ENCODE measurements at places on chromosomes 16 and 17.

DNA sequence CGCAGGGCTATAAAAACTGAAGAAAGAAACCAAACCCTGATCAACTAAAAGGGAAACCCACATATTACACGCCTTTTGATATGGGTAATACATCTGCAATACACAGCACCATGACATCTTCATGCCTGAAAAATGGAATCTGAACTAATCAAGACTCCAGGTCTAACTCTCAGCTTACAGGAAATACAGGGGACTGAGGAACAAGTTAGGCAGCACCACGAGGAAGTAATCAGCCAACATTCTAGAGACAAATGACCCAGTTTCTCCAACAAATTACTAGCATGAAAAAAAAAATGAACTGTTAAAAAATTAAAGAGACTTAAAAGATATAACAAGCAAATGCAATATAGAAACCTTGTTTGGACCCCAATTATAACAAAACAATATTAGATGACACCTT lies 9.1 kb downstream of the SLC39A11 start:
- no peak for DNase-seq

DNA sequence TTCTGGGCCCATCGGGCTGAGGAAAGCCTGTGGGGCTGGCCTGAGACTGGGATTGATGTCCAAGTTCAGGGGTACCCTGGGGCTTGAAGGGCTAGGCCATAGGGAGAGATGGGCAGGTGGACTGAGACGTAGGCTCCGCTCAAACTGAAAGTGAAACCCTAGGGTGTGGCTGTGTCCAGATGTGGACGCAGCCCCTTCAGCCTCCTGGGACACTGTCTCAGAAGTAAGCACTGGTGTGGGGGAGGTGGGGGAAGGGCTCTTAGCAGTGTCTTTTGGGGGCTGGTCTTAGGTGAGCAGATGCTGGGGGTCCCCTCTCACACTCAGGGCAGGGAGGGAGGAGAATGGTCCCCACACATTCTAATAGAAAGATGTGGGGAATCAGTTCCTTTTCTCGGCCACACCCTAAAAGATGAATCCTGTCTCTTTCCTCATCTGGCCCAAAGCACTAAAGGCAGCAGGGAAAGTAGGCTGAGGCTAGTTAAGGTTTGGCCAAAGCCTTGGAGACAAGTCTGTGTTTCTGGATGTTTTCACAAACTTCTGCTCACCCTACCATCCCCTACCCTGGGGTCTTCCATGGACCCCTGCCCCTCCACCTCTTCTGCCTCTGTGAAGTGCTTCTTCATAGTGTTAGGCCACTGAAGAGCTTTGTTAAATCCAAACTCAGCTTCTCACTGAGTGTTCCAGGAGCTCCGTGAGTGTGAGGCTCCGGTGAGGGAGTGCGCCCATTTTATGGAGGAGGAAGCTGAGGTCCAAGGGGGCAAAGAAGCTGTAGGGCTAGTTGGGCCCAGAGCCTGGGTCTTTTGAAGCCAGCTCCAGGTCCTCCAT lies 5.6 kb downstream of the FMNL1 start:
- DNase-seq = no peak

DNA sequence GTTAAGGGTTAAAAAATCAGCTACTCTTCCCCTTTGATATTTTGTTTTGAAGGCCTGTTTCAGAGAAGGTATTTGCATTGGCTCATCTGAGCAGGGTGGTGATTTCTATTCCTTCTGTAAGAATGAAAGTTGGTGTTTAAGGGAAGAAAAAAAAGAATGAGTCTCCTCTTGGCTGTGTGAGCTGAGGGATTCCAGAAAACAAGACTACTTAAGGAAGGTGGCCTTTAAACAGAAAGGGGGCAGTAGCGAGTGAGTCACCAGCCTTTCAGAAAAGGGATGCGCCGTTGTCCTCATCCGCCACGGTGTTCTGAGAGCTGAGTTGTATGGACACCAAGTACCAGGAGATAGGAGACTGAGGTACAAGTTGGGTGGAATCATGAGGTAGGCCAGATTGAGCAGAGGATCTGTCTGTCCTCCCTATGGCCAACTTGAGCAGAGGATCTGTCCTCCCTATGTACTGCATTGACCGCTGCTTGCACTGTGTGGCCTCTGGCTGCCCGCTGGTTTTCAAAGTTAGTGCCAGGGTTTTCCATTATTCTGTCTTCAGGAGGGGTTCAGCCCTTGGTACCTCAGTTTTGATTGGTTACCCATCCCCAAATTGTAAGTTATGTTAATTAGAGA lies 8.2 kb downstream of the PRKCA start:
- no peak for DNase-seq

DNA sequence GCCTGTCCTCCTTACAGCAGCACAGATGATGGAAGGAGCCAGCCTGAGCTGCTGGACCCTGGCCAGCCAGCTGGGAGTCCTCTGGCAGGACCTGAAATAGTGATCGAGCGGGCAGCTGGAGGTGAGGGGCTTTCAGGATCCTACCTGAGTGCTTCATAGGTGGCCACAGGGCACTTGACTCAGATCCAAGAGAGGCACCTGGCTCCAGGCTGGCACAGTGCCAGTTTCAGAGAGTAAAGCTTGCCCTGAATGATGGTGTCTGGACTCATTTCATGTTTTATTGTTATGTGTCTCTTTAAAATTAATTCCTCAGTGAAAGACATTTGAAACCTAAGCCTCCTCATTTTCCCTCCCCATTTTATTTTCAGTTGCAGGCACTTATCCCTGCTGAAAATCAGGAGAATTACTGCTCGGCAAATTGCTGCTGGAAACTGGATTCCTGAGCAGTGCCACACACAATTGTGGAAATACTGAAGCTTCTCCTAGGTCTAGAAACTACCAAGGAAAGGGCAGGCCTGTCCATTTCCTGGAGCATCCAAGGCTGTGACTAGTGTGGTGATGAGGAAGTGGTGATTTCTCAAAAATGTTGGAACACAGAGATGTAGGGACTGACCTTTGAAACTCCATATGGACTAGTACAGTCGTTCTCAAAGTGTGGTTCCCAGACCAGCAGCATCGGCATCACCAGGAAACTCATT lies 16.1 kb upstream of the ADAMTS18 start:
- DNase-seq = peak; percentile 92

GRCh38 chr16:68284847-68285246 lies 20.5 kb downstream of the SLC7A6 start:
- DNase-seq = no peak

DNA sequence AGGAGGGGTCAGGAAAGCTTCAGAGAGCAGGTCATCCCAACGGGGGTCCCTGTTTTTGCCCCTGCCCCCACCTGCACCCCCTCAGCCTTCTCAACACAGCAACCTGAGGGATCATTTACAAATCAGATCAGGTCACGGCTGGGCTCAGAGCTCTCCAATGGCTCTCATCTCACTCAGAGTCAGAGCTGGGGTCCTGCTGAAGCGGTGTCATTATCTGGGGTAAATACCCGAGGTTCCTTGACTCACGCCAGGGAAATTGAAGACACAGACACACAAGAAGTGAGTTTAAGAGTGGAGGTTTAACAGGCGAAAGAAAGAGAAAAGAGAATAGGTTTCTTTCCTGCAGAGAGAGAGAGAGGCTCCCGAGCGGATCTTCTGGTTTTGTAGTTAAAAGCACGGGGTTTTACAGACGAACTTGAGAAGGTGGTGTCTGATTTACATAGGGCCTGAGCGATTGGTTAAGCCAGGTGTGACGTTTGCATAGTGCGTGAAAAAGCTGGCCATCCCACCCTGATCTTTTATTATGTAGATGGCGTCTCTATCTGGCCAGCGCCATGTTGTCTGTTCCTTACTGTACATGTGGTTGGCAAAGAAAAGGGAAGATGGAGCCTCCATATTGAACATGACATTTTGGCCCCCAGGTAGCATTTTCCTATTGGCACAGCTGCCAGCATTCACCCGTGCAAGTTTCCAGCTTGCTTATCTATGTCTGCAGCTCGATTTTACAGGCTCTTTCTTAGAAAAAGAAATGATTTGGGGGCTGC lies 51.4 kb downstream of the WSB1 start:
- DNase-seq = peak; percentile 92

DNA sequence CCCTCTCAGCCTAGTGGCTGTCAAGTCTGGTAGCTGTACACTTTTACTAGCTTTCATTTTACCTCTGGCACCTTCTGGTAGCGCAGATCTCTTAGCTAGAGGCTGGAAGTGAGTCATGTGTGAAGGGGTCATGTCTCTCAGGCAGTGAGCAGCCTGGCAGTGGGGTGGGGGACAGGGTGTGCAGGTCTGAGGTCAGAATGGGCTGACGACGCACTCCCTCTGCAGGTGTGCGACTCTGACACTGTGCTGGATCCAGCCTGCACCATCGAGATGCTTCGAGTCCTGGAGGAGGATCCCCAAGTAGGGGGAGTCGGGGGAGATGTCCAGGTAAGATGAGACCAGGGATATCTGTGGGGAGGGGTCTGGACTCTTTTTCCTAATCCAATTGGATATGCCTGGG lies 7.8 kb downstream of the HAS3 start:
- DNase-seq = no peak

DNA sequence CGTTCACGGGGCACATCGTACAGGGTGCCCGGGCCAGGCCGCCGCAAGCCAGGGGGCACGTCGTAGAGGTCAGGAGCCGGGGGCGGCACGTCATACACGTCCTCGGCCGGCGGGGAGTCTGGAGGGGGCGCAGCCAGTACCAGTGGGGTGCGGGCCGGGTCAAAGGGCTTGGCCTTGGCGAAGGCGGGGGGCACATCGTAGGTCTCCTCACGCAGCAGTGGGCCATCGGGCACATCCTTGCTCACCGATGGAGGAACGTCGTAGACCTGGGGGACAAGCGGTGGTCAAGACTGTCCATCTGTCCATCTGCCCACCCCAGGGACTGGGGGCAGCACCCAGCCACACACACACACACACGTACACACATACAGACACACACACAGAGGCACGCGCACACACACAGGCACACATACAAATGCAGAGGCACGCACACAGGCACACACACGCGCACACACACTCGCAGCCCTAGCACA lies 15.7 kb downstream of the BCAR1 start:
- no peak for DNase-seq

- DNase-seq = no peak
Measured at GRCh38 chr17:17391668-17392370, 85.0 kb upstream of the MED9 start.

DNA sequence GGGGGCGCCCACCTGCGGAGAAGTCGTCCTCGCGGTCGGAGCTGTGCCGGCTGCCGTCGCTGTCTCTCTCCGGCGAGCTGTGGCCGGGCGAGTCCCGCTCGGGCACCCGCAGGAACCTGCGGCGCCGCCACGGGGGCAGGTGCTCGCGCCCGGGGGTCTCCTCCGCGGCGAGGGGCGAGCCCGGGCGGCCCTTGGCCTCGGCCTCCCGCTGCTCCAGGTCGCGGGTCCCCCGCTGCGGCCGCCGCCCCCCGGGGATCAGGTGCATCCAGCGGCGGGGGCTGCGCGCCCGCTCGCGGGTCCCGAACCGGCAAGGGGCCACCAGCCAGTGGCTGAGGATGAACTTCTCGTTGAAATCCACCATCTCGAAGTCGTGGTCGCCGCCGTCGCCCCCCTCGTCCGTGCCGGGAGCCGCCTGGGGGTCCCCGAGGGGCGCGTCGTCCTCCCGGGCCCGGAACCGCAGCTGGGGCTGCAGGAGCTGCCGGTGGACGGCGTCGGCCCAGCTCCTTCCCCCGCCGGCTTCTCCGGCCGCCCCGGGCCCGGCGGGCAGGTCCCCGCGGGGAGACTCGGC lies 41.4 kb upstream of the BHLHA9 start:
- no peak for DNase-seq

DNA sequence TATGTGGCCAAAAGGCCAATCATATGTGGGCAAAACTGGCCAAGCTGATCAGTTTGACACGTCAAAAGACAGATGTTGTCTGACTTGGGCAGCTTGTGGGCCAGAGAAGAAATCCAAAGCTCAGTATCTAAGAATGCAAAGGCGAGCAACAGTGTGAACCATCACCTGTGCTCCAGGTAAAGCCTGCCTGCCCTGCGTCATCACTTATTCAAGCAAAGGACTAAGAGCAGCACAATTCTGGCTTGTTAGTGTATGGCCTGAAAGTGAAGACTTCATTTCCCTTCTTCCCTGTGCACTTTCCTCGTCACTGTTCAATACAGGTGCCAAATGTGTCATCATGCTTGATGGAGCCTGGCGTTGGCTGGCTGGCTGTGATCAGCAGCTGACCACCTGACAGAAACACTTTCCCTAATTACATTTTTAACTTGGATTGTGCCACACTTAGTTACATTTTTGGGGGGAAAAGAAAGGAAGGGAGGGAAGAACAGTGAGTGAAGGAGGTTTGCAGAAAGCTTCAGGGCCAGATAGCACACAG lies 4.7 kb downstream of the FAM20A start:
- DNase-seq = no peak

DNA sequence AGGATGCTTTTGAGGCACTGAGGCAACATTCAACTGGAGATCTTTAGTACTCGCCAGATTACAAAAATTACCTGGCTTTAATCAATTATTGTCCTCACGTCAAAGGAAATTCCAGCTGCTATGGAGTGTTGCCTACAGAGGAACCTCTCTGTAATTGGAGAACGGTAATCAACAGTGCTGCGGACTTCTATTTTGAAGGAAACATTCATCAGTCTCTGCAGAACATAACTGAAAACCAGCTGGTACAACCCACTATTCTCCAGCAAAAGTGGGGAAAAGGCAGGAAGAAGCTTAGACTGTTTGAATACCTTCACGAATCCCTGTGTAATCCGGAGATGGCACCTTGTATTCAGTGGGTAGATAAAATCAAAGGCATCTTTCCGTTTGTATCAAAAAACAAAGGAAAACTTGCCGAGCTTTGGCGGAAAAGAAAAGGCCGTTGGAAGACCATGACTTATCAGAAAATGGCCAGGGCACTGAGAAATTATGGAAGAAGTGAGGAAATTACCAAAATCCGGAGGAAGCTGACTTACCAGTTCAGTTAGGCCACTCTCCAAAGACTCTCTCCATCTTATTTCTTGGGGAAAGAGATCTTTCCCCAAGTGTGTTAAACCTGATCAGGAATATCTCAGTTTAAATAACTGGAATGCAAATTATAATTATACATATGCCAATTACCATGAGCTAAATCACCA lies 3.0 kb downstream of the SLC35G3 start:
- DNase-seq = no peak

GRCh38 chr17:65558683-65559460 lies 2.6 kb downstream of the AXIN2 start:
- no peak for DNase-seq

- DNase-seq = no peak
Measured at GRCh38 chr17:77119668-77120301, 21.0 kb upstream of the SEC14L1 start.

GRCh38 chr16:82229800-82230619 lies 60.0 kb upstream of the MPHOSPH6 start:
- peak; percentile 12 for DNase-seq

All from NCI-H2029 (cell line).